ENCODE measurements at places on chromosomes 7 and 10.

DNA sequence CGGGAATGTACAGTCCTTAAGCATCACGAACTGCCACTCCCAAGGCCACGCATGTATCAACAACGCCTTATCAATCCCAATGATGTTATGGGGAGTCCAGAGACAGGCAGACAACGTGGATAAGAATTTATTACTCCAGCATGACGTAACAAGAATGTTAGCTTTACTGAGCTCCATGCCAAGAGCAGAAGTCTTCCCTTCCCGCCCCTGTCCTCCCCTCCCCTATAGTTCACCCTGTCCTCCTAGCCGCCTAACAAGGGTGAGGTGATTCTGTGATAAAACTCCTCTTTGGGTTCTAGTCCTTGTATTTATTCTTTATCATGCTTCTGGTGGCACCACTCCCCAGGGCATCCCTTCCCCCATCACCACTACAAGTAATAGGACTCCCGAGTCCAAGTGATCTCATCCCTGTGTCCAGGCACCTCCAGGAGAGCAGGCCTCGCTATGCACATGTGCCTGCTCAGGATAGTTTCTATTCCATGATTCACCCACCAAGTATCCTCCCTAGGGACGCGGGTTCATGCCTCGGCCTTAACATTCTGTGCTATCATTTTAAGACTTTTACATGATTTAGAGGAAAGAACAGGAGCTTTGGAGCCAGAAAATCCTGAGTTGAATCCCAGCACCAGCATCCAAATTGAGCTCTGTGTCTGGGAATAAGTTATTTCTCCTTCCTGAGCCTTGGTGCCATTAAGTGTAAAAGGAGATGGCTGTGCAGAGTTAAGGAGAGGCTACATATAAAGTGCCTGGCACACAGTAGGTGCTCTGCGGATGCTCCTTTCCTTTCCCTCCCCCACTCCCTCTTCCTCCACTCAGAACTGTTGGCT, 15.4 kb downstream of the GSDME start:
- no peak for DNase-seq

DNA sequence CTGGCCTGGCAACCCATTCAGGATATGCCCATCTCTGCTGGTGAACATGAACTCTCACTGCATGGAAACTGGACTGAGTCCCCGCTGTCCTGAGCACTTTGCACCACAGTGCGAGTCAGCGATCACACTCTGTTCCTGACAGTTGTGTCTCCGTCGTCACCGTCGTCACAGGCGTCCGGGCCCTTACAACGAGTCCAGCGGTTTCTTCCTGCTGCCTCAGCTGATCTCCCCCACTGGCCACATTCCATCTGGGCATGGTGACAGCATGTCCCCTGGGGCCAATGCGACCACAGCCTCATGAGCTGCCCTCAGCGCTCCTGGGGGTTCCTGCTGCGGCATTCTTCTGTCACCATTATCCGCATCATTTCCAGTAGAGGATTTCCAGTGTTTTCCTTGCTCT, 76.8 kb upstream of the KLF6 start:
- DNase-seq = no peak

GRCh38 chr10:73287441-73287840, 35.0 kb upstream of the MRPS16 start:
- DNase-seq = no peak

DNA sequence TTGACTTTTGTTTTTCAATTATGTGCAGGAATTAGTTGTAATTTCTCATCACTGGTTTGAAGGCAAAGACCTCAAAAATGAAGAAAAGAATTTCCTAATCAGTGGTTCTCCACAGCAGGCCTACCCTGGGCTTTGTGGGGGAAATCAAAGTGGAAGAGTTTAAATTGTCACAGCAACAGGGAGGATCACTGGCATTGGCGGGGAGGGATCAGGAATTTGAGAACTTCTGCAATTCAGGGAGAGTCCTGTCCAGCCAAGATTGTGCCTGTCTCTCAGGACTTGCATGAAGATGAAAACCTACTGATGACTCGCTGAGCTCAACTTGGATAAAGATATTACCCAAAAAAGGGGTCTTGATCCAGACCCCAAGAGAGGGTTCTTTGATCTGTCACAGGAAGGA, 70.1 kb downstream of the HACD1 start:
- DNase-seq = no peak

- no peak for DNase-seq
These were observed 153.1 kb downstream of the TRIL start for GRCh38 chr7:28804990-28805389.

DNA sequence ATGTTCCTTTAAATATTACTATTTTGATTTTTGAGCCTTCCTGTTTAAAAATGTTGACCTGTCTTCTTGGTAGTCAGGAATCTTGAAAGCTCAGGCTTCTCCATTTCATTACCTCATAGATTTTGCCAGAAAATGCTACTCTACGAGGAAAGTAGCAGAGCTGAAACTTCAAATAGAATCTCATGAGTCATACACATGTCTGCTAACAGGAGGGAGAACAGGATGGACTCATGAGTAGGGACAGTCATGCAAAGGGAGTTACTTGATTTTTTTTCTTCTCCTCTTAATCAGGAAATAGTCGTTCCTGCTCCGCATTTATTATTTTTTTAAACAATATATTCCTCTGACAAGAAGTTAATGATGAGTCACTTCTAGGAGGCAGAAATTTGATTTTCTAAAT, 37.0 kb upstream of the MINDY3 start:
- DNase-seq = no peak

DNA sequence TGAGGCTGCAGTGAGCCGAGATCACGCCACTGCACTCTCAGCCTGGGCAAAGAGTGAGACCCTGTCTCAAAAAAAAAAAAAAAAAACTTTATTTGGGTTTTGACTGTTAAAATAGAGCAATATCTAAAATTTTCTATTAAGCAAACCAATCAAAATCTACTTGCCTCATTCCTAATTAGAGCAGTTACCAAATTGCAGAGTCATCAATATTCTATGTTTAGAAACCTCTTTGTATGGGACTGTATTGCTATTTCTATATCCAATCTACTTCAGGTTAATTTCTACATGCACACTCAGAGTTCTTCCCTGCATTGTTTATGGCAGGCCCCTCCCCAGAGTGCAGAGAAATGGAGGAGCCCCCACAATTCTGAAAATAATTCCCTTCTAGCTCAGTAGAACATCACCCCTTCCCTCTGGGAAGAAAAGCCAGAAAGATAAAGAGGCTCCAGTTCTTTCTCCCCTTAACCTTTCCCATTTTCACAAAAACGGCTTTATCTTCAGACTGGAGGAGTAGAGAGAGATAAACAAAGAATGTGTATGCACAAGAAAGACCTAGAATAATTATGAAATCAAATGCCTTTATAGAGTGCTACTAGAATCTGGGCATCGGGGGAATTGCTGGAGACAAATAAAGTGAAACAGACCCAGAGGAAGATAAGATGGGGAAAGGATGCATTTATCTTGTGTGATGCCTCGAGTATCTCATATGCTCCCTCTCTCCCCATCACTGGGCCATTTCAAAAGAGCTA, 17.9 kb downstream of the SCRN1 start:
- DNase-seq = no peak
